ENCODE measurements at places on chromosomes 6 and 20.

GRCh38 chr6:36852481-36853147 lies 13.4 kb upstream of the CPNE5 start:
- DNase-seq: peak; percentile 72

- peak; percentile 67 for DNase-seq
These were observed 5.4 kb downstream of the CCN5 start for GRCh38 chr20:44720621-44720996.

DNA sequence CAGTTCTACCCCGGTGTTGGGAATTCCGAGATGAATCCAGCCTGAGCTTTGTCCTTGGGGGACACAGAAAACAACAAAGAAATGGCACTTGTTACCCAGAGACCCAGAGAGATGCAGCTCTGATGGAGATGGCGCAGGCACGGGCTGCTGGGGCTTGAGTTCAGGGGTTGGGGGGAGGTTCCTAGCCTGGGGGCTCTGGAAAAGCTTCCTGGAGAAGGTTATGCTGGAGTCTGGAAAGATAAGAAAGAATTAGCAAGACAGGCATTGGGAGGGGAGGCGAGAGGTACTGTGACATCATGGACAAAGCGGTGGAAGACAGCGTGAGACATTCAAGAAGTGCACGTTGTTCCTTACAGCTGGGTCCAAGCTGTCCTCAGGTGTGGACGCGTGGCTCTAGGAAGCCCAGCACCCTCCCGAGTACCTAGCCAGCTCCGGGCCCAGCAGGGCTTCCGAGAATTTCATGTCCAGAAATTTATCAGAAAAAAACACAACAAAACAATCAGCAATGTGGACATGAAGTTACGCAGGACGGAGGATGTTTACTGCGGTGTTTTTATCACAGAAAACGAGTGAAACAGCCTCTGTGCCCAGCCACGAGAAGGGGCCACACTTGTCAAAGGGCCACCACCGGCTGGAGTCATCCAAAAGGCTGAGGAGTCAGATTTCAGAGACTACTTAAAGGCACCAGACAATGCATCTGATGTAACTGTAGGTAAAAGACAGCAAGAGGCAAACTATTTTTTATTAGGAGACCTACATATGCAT lies 39.5 kb downstream of the C20orf203 start:
- no peak for DNase-seq

DNA sequence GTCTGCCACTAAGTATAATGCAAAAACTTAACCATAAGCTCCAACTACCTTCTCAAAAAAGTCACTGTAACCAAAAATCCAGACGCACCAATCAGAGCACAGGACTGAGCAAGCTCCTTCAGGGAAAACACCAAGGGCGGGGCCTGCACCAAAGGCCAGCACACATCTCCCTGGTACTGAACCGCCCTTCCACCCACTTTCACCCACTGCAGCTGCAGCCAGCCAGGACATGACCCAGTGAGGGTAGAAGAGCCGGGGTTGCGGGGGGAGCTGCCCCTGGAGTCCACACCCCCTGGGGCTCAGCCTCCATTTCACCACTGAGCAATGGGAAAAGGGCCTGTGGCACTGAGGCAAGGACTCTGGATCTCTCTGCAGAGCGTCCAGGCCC lies 54.3 kb downstream of the TAF4 start:
- peak; percentile 18 for DNase-seq

- no peak for DNase-seq
These were observed 15.2 kb downstream of the TAB2 start for GRCh38 chr6:149332602-149333265.

- no peak for DNase-seq
These were observed 59.5 kb downstream of the PRND start for GRCh38 chr20:4781211-4781610.

- peak; percentile 69 for DNase-seq
These were observed 56.7 kb downstream of the ATXN1 start for GRCh38 chr6:16704401-16705045.

DNA sequence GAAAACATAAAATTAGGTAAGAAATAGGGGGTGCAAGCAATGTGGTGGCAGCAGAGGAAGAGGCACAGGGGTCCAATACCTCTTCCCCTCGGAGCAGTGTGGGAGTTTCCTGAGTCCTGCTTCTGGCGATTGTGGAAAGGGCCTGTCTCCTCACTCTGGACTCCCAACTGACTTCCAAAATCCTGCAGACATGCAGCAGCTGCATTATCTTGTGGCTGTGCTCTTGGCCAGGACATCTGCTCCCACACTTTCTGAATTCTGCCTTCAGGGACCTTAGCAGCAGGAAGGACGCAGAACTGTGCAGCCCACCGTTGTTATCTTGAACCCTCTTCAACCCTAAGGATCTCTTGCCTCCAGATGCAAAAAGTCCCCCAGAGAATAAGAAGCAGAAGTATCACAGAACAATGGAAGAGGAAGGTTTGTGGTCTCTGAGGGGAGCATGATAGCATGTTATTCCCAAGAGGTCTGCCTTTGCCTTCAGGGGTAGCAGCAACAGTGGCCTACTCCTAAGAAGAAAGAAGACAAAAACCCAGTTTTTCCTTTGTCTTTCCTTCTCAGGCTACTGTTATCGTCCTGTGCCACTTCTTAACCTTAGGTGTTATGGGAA lies 102.5 kb upstream of the EMILIN3 start:
- DNase-seq: no peak

DNA sequence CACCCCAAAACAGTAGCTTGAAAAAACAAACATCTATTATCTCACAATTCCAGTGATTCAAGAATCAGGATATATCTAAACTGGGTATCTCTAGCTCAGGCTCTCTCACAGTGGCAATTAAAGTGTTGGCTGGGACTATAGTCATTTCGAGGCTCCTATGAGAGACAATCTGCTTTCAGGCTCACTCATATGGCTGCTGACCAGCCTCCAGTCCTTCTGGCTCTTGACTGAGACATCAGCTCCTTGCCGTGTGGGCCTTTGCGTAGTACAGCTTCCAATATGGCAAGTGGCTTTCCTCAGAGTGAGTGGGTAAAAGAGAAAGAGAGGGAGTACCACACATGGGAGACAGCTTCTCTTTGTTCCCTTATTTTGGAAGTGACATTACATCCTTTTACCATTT lies 327.2 kb downstream of the CENPW start:
- DNase-seq: no peak

GRCh38 chr6:2589171-2589661 lies 161.5 kb downstream of the MYLK4 start:
- DNase-seq: peak; percentile 87
